ENCODE measurements at places on chromosomes 6 and 20.
A peak's percentile ranks its signal among the peaks of the same experiment; 100 is the strongest.

DNA sequence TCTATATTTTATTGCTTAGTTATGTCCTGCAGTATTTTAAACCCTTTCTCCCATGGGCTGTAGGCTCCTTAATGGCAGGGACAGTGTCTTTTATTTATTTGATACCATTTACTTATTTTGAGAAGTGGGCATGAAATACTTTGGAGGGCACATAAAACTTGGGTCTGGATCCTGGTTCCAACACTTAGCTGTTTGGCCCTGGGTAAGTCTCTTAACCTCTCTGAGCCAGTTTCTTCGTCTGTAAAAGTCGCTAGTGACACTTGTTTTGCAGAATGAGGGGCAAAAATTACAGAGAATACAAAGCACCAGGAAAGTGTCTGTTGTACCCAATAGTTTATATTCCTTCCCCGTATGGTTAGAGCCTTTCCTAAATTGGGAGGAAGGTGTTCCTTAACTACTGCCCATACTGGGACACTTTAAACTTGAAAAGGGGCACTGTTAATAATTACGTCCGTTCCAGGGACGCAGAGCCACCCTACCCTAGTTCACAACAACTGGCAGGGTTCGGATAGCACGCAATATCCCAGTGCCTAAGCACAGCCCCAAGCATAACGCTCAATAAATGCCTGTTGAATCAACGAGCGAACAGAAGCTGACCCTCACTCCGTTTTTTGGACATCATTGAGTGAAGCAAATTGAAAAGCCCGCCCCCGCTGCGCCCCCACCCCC lies 6.0 kb upstream of the ARMC12 start:
- no peak for DNase-seq

DNA sequence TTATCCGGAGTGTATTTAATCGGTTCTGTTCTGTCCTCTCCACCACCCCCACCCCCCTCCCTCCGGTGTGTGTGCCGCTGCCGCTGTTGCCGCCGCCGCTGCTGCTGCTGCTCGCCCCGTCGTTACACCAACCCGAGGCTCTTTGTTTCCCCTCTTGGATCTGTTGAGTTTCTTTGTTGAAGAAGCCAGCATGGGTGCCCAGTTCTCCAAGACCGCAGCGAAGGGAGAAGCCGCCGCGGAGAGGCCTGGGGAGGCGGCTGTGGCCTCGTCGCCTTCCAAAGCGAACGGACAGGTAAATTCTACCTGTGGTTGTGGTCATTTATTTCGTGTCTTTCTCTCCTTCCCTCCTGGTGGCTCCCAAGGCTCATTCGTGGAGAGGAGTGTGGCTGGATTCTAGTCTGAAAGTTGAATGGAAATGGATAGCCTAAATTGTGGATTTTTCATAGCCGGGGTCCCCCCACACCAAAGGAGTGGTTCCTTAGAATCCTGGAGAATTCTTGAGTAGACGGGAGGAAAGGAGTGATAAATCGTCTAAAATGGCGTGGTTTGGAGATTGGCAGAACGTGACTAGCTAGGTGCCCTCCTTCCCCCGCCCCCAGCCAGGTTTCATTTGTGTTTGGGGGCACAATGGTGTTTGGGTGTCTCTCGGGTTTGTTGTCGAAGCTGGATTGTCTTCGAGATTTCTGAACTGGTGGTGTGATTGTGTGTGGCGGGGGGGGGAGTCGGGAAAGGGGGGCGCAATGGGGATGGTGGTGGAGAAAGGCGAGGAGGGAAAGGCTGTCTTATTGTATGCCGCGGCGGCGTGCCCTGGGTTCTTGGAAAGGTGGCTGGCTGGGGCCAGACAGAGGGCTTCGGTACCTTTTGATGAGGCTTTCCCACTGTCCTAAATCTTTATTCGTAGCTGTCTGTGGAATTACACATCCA lies 673 bp downstream of the MARCKS start:
- no peak for DNase-seq

DNA sequence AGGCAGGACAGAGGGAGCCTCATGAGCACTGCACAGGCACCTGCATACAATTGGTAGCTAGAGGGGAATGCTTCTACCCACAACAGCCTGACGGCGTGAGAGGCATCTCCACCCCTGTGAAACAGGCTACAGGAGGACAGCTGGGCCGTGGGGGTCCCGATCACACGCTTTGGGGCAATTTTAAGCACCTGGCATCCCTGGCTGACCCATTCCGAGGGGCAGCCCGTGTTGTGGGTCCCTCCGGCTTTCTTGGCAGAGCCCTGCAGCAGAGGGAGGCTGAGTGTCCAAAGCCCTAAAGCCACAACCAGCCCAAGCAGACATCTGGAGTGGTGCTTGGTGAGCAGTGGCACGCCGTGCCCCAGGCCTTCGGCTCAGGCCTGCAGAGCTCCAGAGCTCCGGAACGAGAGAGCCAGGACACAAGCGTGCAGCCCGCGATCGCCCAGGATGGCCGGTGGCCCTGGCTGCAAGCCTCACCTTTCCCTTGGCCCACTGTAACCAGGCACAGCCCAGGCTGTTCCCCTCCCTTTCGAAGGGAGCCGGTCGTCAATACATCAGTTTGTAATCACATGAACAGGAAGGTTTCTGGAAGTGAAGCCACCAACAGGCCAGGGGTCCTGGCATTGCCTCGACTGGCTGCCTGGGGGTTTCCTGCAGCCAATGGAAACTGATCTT lies 81.4 kb downstream of the DLL1 start:
- DNase-seq, result no peak

GRCh38 chr6:107692351-107692750 lies 131.8 kb downstream of the SCML4 start:
- DNase-seq, result no peak

- DNase-seq, result no peak
Observed at GRCh38 chr6:138800377-138801150, 4.7 kb downstream of the ECT2L start.

GRCh38 chr6:36686668-36687513 lies 8.4 kb downstream of the CDKN1A start:
- no peak for DNase-seq

- DNase-seq, result no peak
Observed at GRCh38 chr20:905396-905961, 10.7 kb downstream of the ANGPT4 start.

DNA sequence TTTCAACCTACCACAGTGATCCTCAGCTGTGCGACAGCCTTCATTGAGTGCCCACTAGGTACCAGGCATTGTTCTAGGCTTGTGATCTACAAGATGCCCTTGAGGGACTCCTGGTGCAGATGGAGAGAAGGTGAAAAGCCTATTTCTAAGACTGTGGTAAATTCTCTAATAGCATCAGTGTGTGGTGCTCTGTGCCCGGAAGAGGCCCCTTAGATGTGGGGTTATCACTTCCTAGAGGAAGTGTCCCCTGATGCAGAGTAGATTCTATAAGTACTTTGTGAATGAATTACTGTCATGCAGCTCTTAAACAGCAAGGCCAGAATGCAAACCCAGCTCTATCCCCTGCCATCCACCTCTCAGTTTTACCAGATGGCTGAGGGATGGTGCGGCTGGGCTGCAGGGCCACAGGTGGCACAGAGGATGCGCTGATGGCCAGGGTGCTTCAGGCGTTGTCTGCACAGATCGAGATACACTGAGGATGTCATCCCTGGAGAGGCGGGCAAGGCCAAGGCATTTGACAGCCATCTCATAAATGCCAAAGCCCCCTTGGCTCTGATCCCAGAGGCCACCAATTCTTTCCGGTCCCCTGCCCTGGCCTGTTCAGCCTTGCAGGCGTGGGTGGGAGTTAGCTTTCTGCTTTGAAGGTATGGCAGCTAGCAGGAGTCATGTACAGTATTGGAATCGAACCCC lies 96.7 kb downstream of the TOX2 start:
- DNase-seq, result no peak

GRCh38 chr6:31958412-31958740 lies 395 bp downstream of the NELFE start:
- no peak for DNase-seq

- no peak for DNase-seq
Observed at GRCh38 chr6:92479831-92480230, 939.5 kb downstream of the EPHA7 start.

DNA sequence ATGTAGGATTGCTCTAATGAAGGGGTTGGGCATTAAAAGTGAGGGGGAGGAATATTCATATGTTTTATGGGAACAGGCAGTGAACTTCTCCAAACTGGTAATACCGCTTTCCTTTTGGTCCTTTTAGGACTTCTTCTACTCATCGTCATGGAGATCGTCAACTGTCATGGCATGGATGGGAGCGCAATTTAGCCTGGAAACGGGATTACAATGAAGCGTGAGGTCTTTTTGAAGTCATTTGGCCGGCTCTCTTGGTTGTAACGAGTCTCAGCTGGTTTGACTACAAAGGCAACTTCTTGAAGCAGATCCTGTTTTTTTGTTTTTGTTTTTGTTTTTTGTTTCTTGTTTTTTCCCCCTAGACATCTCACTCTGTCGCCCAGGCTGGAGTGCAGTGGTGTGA lies 1.4 kb upstream of the HLA-E start:
- no peak for DNase-seq

DNA sequence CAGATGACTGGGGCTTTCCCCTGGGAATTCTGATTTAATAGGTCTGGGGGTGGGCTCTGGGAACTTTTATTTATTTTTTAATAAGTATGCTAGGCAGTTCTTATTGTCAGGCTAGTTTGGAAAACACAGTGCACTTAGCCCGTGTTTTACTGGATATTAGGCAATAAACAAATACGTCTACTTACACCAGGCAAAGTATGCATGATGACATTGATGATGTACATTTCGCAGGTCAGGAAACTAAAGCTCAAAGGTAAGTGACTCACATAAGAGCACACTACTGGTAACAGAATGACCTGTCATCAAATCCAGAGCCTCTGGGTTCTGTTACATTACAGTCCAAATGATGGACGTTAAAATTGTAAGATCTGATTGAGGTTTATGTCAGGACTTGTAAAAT lies 144.4 kb upstream of the EXOC2 start:
- DNase-seq, result no peak

GRCh38 chr6:72639920-72640614 lies 18.2 kb downstream of the KCNQ5 start:
- no peak for DNase-seq

GRCh38 chr6:4925580-4925979 lies 78.3 kb downstream of the RPP40 start:
- no peak for DNase-seq

GRCh38 chr6:145749632-145750031 lies 14.3 kb upstream of the EPM2A start:
- no peak for DNase-seq

DNA sequence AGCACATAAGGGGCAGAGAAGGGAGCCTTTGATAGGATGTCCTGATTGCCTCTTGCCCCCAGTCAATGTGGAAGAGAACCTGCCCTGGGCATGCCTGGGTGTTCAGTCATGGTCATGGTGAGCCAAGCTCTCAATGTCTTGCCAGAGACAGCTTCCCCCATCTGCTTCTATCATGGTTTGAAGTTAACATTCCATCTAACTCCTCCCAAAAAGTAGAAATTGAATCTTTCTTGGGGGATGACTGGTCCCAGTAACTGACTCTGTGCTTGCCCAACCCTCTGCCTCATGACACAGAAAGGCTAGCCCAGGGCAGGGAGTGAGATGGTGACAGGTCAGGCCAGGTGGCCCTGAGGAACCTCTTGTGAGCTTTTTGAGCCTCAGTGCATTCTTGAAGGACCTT lies 60.1 kb downstream of the ADTRP start:
- no peak for DNase-seq

- no peak for DNase-seq
Observed at GRCh38 chr20:42391807-42392206, 773.6 kb upstream of the CHD6 start.

DNA sequence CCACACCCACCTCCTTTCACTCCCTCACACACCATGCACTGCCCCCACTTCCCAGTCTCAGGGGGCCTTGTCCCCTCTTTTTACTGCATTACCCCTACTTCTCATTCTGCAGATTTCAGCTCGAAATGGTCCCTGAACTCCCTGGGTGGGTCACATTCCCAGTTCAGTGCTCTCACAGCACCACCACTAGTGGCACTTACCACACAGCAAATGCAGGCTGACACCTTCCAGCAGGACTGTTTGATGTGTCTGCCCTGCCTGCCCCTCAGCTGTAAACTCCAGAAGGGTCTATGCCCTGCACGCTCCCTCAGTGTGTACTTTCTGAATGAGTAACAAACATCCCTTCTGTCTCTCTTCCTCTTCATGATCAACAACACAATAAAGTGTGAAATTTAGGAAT lies 4.0 kb downstream of the DYNLT1 start:
- no peak for DNase-seq

GRCh38 chr6:34986845-34987246 lies 97.8 kb downstream of the ANKS1A start:
- DNase-seq, result peak; percentile 16

GRCh38 chr20:40279390-40279789 lies 409.6 kb downstream of the MAFB start:
- DNase-seq, result no peak

- DNase-seq, result peak; percentile 63
Observed at GRCh38 chr6:1554476-1555310, 55.0 kb upstream of the FOXC1 start.

DNA sequence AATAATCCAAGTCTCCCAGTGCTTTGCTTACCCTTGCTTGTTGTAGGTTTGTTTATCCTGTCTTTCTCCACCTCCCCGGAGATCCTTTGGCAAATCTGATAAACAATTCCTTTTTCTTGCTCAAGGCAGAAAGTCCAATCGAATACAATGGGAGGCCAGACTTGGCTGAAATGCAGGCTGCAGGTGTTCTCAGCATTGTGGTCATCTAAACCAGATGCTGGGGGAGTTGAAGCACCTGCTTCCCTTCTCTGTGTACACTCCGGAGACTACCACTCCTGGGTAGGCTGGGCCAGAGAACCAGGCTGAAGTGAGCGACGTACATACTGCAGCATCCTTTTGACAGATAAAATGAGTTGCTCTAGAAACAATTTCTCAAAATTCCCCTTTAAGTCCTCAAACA lies 82.6 kb upstream of the PREP start:
- no peak for DNase-seq

GRCh38 chr6:26272171-26272637 lies 92.8 kb upstream of the BTN3A2 start:
- DNase-seq, result no peak

- peak; percentile 70 for DNase-seq
Observed at GRCh38 chr20:63009988-63010769, 3.4 kb upstream of the BHLHE23 start.

All from stimulated activated CD4-positive, alpha-beta T cell treated with anti-CD3 and anti-CD28 coated beads, TNF-alpha, amount 100 ng/mL, for 4 hours (primary cell).